Activated CD4-positive, alpha-beta memory T cell treated with anti-CD3 and anti-CD28 coated beads, Interleukin-2, amount 10 ng/mL, durations not matched to agents 7 days and 5 days (primary cell): ENCODE measurements at places on chromosomes 12 and 14.
A peak's percentile ranks its signal among the peaks of the same experiment; 100 is the strongest.

DNA sequence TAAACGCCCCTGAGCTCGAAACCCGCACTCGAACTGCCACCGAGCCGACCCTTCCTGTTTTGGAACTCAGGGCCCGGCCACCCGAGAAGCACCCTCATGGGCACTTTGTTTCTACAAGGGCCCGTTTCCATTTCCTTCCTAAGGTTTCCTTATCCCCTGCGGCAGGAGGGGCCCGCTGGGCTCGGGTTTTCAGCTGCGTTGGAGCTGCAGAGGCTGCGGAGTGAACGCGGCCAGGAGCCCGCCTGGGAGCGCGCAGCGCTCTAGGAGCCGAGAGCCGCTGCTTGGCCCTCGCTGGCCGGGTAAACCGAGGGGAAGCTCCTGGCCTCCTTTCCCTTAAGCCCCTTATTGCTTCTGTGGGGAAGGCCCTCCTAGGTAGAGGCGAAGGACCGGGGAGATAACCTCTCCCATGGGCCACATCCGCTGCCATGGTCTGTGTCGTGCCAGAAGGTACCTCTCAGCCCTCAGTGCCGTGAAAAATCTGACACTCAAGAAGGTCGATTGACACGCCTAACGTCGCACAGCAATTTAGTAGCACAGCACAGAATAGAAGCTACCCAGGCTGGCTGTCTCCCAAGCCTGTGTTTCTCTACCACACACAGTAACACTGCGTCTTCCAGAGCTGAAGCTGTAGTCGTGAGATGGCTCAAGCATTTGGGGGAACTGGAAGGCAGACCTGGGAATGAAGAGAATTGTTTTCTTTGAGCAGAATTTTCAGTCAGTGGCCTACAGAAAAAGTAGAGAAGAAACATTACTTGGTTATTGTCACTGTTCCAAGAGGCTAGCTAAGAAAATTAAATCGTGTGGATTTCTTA, 12.9 kb upstream of the CALM1 start:
- peak; percentile 82 for DNase-seq

GRCh38 chr12:110012137-110012536, 12.9 kb downstream of the ANKRD13A start:
- DNase-seq = peak; percentile 42

- no peak for DNase-seq
Observed at GRCh38 chr14:99554757-99555531, 49.1 kb downstream of the CCDC85C start.

GRCh38 chr14:73712540-73713180, 1.5 kb downstream of the PNMA1 start:
- DNase-seq = peak; percentile 54

- DNase-seq = no peak
Observed at GRCh38 chr12:132583411-132583710, 27.0 kb downstream of the LRCOL1 start.

- no peak for DNase-seq
Observed at GRCh38 chr12:93358821-93359220, 18.9 kb upstream of the NUDT4 start.

DNA sequence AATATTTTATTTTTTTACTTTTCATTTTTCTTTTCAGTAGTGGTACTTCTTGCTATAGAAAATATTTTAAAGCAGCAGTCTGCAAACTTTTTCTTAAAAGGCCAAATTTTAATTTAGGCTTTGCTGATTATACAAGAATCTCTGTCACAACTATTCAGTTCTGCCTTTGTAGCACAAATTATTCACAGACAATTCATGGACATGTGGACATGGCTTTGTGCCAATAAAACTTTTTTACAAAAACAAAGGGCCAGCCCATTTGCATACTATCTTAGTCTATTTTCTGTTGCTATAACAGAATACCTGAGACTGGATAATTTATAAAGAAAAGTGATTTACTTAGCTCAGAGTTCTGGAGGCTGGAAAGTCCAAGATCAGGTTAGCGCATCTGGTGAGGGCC, 17.1 kb downstream of the LLPH start:
- DNase-seq = no peak

DNA sequence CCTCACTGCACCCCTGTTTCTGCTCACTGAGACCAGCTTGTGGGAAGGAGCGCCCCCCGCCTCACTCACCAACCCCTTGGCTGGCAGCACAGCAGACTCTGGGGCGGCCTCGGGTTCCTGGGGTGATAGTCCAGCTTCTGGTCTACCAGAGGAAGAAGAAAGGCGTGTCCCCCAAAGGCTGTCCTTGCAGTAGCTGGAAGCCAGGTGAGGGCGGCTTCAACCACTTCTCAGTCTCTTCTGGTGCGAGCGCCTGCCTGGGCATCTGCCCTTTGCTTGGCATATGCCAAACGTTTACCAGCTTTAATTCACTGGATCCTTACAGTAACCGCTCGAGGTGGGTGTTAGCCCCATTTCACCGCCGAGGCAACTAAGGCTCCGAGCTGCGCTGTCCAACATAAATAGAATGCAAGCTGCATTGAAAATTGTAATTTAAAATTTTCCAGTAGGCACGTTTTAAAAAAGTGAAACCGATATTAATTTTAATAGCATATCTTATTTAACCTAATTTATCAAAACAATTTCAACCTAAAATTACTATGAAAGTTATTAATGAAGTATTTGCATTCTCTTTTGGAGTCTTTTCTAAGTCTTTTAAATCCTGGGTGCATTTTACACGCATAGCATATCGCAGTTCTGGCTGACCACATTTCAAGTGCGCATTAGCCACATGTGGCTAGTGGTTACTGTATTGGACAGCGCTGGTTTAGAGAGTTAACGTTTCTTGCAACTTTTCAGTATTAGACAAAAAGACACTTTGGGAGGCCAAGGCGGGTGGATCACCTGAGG, 872 bp downstream of the FAM177A1 start:
- DNase-seq = peak; percentile 65

- no peak for DNase-seq
Observed at GRCh38 chr14:88212691-88213090, 110.4 kb downstream of the KCNK10 start.

DNA sequence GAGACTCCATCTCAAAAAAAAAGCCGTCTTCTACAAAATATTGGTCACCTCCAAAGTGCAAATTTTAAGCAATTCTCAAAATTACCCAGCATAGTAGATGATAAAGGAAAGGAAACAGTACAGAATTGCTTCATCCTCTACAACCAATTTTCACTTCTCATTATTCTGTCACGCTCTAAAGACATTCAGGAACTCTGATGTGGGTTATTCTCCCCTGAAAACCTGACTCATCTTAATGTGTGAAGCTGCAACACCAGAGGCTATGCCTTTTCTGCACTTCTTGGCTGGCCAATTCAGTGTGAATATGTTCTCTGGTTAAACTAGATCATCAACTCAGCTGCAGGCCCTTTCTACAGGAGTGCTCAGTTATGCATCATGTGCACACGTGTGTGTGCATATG, 11.0 kb downstream of the PTGER2 start:
- DNase-seq = peak; percentile 47

DNA sequence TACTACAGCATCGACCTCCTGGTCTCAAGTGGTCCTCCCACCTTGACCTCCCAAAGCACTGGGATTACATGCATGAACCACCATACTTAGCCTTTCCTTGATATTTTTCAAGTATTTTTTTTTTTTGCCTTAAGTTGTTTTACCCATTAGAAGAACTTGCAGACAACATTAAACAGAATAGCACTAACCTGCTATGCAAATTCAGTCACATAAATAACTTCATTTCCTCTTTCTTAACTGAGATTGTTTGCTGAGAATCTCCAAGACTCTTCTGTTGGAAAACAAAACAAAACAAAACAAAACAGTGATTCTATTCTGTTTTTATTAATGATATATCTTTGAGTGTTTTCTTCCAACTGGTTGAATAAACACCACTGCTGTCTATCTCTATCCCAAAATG, 115.9 kb upstream of the IFNG-AS1 start:
- DNase-seq = no peak

GRCh38 chr14:79971330-79971729, 240.0 kb downstream of the DIO2 start:
- DNase-seq = no peak
